ENCODE measurements at places on chromosomes 16 and 17.

DNA sequence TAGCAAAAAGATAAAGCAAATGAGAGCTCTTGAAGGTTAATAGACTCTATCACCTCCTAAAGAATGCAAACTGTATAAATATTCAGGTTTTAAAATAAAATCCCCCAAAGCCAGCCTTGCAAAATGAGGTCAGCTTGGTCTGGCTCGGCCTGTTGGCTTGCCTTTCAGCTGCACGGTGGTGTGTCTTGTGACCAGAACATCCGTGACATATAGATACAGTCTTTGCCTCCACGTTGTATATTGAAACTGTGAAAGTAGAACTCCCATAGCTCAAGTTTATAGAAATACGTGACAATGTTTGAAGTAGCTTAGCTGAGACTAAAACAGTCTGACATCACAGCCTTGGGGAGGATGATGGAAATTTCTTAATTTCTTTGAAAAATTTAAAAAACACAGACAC is 236.6 kb upstream of the MYOCD start:
- DNase-seq = no peak

DNA sequence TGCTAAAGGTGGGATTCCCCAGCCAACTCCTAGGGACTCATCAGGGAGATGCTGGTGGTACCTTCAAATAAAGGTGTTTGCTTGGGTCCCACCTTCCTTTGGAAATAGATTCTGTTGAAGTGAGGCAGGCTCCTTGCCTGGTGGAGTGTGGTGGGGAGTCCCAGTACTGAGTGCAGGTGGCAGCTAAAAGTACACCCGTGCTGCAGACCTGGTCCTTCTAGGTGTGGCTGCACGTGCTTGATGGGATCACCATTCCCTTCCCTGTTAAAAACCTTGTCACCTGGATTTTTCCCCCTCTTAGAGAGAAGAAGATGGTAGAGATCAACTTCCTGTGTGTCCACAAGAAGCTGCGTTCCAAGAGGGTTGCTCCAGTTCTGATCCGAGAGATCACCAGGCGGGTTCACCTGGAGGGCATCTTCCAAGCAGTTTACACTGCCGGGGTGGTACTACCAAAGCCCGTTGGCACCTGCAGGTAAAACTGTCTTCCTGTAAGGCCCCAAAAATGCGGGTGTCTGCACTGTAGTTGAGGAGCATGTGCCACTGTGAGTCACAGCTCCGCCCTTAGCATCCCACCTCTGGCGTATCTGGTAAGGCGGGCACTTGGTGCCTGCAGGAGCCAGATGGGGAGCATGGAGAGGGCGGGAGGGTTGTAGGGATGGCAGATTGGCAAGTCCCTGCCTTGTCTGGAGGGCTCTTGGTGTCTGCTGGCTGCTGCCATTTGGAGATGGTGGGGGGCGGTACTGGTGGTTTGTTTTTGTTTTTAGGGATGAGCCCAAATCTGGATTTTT is 34.0 kb downstream of the PLCD3 start:
- peak; percentile 37 for DNase-seq

DNA sequence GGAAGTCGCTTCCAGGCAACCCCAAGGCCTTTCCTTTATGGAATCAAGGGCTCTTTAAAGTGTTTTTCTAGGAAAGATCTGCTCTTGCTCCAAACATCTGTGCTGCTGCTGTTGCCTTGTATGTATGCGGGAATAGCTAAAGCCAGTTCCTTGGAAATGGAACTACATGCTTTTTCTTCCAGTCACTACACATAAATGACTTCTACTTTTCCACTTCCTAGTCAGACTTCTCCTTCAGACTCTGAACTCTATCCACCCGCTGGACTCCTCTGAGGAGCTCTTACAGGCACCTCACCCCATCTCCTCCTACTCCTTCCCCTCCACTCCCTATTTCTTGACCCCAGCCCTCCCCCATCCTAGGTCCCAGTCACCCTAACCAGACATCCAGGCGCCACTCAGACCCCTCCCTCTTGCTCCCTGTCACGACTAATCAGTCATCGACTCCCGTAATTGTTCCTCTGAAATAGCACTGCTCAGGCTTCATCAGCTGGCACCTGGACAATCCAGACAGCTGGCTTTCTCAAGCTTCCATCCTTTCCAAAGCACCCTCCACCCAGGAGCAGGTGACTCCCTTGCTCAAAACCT is 15.0 kb upstream of the PEMT start:
- DNase-seq = no peak

DNA sequence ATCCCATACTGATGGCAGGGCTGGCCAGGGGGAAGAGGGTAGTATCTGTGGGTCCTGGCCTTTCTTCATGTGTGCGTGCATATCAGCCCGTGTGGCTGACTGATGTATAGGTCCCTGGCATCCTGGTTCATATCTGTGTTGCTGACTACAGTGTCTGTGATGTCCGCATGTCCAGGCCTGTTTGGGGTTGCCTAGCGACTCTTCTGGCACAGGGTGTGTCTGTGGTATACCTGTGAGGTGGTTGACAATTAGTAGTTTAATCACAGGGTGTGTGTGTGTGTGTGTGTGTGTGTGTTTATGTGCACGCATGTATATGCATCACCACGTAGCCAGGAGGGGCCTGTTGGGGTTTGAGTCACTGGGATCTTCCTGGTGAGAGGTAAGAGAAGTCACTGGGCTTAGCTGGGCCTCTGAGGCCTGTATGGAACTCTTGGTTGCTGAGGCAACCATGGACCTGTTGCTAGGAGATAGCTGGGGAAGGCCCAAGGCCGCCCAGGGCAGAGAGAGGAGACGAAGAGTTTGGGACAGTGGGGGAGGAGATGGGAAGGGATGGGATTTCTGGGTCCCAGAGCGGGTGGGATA is 603 bp upstream of the TMEM95 start:
- no peak for DNase-seq

GRCh38 chr17:61206922-61207321 is 192.7 kb upstream of the TBX2 start:
- DNase-seq = no peak

- DNase-seq = peak; percentile 81
Observed at GRCh38 chr17:6753006-6753445, 2.8 kb upstream of the XAF1 start.

DNA sequence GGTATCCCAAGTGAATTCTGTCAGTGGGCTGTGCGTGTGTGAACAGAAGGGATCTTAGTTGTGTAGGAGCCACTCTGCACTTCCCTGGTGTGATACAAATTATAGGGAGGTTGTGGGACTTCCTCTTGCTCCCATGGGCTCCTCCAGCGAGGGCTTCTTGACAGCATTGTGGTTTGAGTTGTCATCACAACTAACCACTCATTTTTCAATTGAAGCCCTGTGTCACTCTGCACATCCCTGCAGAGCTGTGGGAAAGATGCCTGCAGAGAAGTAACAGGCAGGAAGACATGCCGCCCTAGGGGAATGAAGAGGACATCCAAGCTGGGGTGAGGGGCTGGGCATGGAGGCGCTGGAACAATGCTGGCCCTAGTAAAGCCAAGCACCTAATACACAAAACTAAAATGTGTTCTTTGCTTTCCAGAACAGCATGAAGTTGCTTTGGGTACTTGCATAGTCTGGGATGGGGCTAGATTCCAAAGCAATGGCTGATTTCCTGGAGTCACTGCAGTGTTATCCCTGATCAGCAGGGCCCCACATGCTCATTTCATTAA is 692.5 kb downstream of the TOX3 start:
- no peak for DNase-seq

DNA sequence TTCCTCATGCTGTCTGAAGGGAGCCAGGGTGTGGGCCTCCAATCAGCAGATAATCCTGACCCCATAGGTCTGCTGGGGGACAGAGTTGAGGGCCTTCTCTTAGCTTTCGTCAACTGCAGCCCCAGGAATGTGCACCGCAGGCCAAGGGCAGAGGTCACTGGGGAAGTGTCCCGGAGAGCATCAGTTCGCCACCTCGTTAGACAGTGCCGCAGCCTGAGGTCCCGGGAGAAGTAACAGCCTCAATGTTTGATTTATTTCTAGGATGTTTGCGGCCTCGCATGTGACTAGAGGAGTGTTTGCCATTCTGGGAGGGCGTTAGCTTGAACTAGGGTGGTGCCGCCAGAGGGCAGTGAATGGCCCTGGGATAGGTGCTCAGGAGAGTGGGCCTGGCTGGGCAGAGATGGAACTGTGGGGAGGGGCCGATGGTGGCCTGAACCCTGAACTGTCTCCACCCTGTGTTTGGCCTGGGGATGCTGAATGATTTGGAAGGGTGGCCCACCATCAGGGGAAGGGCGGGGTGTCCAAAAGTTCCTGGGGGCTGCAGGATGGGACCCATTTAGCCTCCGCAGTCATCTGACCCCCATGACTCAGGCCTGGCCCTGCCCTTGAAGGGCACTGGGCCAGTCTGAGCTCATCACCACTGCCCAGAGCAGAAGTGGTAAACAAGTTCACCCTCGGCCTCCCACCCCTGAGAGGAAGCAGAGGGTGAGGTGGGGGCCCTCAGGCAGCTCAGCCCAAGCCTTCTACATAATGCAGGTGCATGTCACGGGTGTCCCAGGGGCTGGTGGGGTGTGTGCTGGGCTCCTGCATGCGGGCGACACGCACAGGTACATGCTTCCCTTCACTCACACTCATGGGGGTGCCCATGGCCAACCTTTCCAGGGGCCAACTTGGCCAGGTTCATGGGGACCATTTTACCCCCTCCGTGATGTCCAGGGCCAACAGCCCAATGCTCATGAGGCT is 12.4 kb upstream of the TAC4 start:
- DNase-seq = no peak

GRCh38 chr17:601926-602303 is 112.7 kb downstream of the VPS53 start:
- DNase-seq = no peak

DNA sequence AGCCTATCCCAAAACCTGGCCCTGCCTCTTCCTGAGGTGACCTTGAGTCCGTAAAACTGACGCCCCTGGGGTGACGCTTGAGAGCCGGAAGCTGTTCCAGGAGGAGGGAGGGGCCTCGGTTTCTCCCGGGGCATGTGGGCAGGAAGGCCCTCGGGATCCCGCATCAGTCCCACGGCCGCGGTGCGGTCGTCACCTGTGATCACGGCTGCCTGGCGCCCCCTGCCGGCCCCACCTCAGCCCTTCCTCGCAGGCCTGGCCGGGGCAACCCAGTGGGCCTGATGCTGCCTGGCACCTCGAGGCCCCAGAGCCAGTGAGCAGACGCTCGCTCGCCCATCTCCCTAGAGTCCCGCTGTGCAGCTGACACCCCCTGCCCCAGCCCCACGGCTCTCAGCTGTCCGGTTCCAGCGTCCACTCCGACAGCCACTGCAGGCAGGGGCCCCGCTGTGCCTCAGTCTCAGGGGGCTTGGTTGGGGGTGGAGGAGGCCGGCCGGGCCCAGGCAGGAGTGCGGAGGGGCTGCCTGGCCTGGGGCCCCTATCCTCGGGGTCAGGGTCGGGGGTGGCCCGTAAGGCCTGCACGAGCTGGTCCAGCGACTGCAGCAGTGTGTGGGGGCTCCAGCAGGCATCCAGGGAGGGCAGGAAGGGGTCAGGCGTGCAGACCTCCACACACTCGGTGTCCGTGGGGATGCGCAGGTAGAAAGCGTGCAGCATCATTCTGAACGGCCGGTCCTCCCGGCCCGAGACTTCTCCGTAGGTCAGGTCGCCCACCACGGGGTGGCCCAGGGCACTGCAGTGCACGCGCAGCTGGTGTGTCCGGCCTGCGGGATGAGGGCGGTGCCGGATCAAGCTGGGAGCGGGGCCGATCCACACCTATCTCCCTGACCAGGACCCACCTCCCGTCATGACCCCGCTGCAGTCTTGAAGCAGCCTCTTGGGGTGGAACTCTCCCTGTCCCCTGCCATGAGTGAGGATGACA is 2.3 kb downstream of the RPUSD1 start:
- peak; percentile 70 for DNase-seq

All from right cardiac atrium (tissue), 5 donors.